Astrocyte of the hippocampus (primary cell): ENCODE measurements at places on chromosomes 2 and 18.

- DNase-seq = no peak
Observed at GRCh38 chr2:190105554-190105953, 43.0 kb upstream of the MSTN start.

DNA sequence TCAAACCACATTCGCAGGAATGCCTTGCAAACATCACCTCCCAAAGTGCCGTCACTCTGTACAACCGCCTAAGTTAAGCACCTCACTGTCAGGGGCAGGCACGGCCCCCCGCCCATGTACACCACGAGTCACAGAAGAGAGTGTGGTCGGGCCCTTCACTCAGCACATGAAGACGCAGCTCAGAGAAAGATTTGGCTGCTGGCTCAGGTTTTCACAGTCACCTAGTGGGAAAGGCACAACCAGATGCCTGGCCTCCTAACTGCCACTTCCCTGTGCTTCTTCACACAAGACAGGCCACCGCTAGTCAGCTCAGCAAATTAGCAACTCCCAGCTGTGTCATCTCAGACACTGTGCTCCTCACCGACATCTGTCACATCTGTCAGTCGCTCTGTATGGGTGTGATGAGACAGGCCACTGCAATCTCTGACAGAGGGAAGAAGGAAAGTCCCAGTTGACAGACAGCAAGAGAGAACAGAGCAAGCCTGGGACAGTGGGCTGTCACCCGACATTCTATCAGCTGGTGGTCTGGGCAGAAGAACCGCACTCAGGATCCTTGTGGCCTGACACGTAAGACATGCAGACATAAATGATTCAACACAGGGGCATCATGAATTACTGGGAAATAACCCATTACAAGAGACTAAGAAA, 60.8 kb downstream of the CRACDL start:
- no peak for DNase-seq

- DNase-seq = peak; percentile 17
Observed at GRCh38 chr2:60070196-60070595, 483.3 kb downstream of the BCL11A start.

GRCh38 chr2:175366815-175367214, 185.3 kb upstream of the ATP5MC3 start:
- peak; percentile 66 for DNase-seq

- no peak for DNase-seq
Observed at GRCh38 chr2:173989884-173990215, 24.7 kb upstream of the SP3 start.

DNA sequence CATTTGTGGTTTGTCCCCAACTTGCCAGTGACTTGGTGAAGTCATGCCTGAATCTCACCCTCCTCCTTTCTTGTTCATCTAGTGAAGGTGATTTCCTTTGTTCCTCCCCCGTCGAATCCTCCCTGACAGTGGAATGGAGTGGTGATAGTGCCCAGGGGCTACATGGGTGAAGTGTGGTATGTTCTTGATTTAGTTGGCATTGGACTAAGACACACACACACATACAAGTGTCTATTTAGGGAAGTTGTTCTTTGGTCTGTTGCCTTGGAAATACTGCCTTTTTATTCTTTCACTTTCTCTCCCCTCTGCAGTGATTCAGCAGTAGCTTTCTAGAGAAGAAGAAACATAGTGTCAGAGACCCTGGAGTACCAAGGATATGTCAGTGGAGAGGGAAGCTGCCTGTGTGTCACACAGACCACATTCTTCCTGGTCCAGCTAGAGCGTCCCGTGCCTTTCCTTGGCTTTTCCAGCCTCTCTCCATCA, 10.9 kb downstream of the INPP4A start:
- no peak for DNase-seq

GRCh38 chr18:7201096-7201495, 29.8 kb upstream of the LRRC30 start:
- DNase-seq = no peak

- no peak for DNase-seq
Observed at GRCh38 chr2:204026294-204026693, 89.7 kb downstream of the ICOS start.

GRCh38 chr2:55395724-55396605, 23.7 kb downstream of the CCDC88A start:
- no peak for DNase-seq

DNA sequence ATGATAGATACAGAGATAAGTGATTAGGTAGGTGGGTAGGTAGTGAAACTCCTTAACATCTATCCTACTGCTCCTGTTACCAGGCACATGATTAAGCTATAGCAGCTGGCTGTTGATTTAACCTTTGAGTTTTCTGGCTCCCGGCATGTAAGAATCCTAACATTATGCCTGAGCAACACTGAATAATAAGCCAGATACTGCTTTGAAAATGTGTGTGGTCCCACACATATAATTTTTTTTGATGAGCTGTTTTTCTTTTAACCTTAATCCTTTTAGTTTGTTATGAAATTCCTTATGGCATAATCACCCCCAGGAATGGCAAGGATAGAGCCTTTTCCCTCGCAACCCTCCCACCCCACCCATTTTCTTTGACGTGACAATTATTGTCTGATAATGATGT, 104.2 kb upstream of the NEUROD1 start:
- DNase-seq = peak; percentile 48

DNA sequence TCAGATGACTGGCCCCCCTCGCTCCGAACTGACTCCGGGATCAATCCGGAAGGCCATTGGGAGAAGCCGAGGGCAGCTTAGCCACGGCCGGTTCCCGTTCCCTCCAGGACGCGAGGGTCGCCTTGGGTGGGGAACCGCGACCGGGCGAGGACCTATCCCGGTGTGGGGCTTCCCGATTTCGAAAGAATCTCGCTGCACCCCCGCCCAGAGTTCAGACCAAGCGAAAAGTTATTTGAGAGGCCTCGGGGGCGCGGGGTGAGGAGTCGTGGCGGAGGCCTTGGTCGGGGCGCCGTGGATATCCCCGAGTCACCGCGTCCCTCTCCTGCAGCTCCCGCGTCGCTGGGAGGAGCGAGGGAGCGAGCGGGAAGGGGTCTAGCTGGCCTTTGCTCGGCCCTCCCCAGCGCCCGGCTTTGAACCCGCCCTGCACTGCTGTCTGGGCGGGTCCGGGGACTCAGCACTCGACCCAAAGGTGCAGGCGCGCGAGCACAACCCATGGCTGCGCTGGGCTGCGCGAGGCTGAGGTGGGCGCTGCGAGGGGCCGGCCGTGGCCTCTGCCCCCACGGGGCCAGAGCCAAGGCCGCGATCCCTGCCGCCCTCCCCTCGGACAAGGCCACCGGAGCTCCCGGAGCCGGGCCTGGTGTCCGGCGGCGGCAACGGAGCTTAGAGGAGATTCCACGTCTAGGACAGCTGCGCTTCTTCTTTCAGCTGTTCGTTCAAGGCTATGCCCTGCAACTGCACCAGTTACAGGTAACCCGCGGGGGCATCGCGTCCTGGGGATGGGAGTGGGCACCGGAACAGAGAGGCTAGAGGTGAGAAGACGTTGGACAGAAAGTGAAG, at the start of gene CYP27A1:
Gene CYP27A1 (plus strand): TSS at position 457 of the 837 bp plus-strand sequence. CDS start 36 bp downstream, at position 493.
- DNase-seq = peak; percentile 68

GRCh38 chr2:107931412-107931811, 54.9 kb upstream of the SLC5A7 start:
- DNase-seq = no peak

- peak; percentile 98 for DNase-seq
Observed at GRCh38 chr2:47076586-47077441, 78.3 kb downstream of the STPG4 start.

GRCh38 chr2:186889101-186889879, 40.3 kb upstream of the ZSWIM2 start:
- no peak for DNase-seq

GRCh38 chr2:63192889-63193774, 142.5 kb downstream of the OTX1 start:
- no peak for DNase-seq

DNA sequence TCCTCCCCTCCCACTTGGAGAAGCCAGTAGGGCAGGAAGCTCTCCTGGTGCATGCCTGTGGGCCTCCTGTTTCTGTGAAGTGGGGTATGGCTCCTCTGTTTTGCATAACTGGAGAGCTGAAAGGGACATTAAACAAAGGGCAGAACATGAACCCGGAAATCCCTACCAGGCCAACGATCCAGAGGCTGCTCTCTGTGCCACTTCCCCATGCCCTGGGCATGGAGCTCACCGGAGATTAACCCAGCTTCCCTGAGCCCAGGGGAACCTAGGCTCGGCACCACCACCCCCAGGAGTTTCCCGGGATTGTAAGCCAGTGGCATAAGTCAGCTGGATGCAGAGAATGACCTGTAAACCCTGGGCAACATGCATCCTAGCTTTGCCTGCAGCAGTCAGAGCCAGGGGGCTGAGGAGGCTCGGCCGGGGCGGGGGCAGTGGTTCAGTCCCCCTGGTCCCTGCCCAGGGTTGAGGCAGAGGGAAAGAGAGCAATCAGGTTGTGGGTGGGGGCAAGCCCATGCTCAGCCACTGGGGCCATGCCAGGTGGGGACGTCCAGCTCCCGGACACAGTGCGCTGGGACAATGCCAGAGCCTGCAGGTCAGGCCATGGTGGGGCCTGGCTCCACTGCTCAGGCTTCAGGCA, 49.5 kb downstream of the TIMM21 start:
- no peak for DNase-seq

GRCh38 chr2:167183931-167184330, 295.7 kb downstream of the XIRP2 start:
- DNase-seq = no peak

DNA sequence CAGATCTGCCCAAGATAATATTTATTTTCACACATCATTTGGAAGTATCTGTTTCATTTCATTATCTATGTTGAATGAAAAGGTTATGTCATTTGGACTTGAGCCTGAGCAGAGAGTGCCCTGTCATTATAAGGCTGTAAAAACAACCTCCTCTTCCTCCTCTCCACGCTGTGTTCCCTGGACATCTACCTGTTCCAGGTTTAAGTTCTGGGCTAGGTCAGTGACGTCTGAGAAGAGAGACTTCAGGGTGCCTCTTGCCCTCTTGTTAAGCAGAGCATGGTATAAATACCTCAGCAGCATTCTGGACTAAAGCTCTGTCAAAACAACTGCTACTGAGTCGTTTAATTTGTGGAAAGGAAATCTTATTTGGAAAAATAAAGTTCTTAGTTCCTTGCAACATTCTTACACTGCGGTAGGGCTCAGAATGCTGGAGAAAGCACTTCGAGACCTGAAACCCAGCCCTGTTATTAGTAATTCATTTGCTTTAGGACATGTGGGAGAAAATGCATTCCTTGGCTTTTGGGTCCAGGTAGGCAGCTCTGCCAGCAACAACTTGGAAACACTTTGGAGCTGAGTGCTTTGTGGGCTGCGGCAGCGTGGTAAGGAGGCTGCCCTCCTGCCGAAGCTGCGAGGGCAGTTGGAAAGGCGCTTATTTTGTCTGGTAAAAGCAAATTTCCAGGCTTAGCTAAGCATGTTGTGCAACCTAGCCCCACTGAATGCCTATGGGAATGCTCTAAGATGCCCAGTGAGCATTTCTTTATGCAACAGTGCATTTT, 91.8 kb upstream of the NEDD4L start:
- peak; percentile 51 for DNase-seq

- DNase-seq = peak; percentile 39
Observed at GRCh38 chr2:178306352-178307073, 112.2 kb downstream of the OSBPL6 start.

GRCh38 chr18:77557046-77557587, 307.5 kb downstream of the GALR1 start:
- DNase-seq = peak; percentile 38

DNA sequence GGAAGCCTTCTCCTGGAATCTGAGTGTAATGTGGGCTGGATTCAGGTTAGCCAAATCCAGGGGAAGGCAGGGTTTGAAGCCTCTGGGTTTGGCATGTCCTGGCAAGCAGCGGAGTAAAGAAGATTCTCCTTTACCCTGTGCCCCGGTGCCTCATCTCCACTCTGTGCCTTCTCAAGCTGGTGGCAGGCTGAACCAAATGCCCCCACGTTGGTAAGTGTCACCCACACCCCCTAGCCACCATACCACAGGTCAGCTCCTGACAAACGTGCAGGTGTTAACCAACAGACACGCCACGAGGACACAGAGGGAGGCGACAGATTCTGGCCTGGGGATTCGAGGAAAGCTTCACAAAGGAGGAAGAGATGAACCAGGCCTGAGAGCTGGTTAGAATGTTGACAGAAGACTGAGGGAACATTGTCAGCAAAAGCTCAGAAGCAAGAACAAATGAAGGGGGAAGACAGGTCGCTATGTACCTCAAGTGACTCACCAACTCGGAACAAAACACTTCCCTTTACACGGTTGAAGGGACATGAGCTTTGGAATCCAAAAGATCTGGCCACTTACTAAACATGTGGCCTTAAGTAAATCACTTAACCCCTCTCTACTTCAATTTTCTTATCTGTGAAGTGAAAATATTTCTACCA, 85.2 kb upstream of the LCLAT1 start:
- DNase-seq = peak; percentile 82

GRCh38 chr2:232322560-232323327, 55.8 kb upstream of the ALPP start:
- DNase-seq = no peak

GRCh38 chr18:45765796-45766195, 41.8 kb downstream of the SLC14A1 start:
- DNase-seq = no peak

DNA sequence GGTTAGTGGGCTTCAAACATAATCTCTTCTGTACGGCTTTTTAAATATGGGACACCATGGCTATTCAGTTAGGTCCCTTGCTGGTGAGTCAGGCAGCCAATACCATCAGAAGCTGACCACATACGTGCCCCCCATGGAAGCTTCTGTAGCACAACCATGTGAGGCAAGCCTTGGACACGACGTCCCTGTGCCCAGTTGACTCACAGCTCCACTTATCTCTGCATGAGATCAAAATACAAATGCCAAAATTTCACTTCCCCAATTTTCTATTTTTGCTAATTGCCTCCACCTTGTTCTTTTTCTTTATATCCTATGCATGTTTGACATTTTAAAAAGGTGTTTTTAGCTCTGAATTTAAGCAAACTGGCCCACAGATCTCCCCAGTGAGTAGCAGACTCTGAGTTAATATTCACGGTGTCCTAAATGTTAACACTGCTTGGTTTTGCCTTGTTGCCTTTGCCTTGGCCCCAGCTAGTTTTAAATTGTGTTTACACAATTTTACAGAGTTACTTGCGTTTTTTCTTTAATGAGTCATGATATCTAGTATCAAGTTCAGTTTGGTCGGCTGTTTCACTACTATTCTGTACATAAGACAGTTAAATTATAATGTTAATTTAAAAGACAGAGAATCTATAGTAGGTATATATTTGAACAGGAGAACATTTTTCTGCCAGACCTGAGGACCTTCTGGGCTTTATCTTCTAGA, 77.5 kb downstream of the CDCA7 start:
- DNase-seq = no peak

DNA sequence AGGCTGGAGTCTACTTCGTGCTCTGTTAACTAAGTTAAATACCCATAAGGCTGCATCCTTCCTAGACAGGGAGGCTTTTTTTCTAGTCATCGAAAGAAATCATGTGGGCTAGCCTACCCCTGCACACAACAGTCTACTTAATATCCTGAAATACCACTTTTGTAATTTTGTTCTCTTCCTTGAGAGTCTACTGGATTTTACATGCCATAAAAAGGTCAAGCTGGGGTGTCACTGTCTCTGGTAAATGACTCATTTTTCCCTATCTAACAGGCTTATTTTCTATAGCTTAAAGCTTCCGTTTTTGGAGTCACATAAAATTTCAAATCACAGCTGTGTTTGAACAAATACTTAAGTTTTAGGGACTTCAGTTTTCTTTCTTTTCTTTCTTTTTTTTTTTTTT, 10.7 kb upstream of the STAM2 start:
- no peak for DNase-seq
